Mesendoderm (in vitro differentiated cells): ENCODE measurements at places on chromosomes 12 and 14.

DNA sequence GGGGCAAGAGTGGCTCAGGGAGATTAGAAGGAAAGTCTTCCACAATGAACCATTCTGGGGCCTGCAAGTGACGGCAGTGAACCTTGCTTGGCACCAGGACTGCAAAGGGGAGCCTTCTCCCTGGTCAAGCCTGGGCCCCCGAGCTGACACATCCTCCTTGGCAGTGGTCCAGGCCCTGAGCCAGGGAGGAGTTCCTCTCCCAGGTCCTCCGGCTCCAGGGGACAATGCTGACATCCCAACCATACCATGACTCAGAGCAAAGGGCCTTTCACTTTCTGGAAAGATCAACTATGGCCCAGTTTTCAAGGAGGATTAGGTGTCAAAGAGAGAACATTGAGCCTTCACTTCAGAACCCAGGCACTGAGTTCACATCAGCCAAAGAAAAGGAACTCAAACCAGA is 756.5 kb upstream of the TBX3 start:
- DNase-seq: no peak
- H3K36me3 ChIP-seq: no peaks in the 10 kb centered on the region
- no peak overlapping the region for H3K4me3 ChIP-seq

- DNase-seq: no peak
- no peaks in the 10 kb centered on the region for H3K27me3 ChIP-seq
- no peaks in the 10 kb centered on the region for H3K4me1 ChIP-seq
These were observed 61.4 kb downstream of the SEL1L start for GRCh38 chr14:81472096-81472800.

- no peaks in the 10 kb centered on the region for H3K4me1 ChIP-seq
- H3K27me3 ChIP-seq: no peaks in the 10 kb centered on the region
- DNase-seq: peak; percentile 24
These were observed 165.7 kb downstream of the AKAP6 start for GRCh38 chr14:32494609-32495434.

- H3K27ac ChIP-seq: no peak overlapping the region
- no peaks in the 10 kb centered on the region for H3K27me3 ChIP-seq
- no peaks in the 10 kb centered on the region for H3K36me3 ChIP-seq
- no peak overlapping the region for H3K4me3 ChIP-seq
These were observed 8.1 kb upstream of the RIMKLB start for GRCh38 chr12:8689681-8690080.

- H3K4me1 ChIP-seq: no peaks in the 10 kb centered on the region
- no peak overlapping the region for H3K27ac ChIP-seq
- no peak for DNase-seq
- H3K4me3 ChIP-seq: no peak overlapping the region
- H3K27me3 ChIP-seq: no peaks in the 10 kb centered on the region
These were observed 30.0 kb upstream of the GRIP1 start for GRCh38 chr12:66708704-66709456.

GRCh38 chr14:31336646-31337045 is 83.7 kb downstream of the HEATR5A start:
- no peaks in the 10 kb centered on the region for H3K27me3 ChIP-seq
- no peak overlapping the region for H3K27ac ChIP-seq
- no peaks in the 10 kb centered on the region for H3K4me1 ChIP-seq
- H3K4me3 ChIP-seq: no peak overlapping the region
- no peak for DNase-seq

GRCh38 chr12:65602610-65603295 is 221.5 kb upstream of the HMGA2 start:
- no peak overlapping the region for H3K4me3 ChIP-seq
- DNase-seq: peak; percentile 92
- H3K36me3 ChIP-seq: no peaks in the 10 kb centered on the region
- H3K27ac ChIP-seq: peak overlapping the region; percentile 53
